ENCODE measurements at places on chromosomes 4 and X.

GRCh38 chrX:30489323-30489722, 88.2 kb downstream of the TASL start:
- DNase-seq, result no peak

DNA sequence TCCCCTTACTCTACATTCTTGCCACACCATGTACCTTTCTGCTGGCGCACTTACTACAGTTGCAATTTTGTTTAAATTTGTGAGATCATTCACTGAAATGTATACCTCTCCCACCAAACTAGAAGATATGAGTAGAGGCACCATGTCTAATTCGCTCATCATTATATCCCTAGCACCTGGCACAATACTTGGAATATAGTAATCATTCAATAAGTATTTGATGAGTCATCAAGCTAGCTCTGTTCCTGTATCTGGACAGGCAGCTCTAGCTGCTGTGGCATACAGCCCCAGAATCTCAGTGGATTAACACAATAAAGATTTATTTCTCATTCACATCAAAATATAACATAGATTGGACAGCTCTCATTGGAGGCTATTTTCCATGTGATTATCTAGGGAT, 245.9 kb downstream of the IDS start:
- DNase-seq, result no peak

DNA sequence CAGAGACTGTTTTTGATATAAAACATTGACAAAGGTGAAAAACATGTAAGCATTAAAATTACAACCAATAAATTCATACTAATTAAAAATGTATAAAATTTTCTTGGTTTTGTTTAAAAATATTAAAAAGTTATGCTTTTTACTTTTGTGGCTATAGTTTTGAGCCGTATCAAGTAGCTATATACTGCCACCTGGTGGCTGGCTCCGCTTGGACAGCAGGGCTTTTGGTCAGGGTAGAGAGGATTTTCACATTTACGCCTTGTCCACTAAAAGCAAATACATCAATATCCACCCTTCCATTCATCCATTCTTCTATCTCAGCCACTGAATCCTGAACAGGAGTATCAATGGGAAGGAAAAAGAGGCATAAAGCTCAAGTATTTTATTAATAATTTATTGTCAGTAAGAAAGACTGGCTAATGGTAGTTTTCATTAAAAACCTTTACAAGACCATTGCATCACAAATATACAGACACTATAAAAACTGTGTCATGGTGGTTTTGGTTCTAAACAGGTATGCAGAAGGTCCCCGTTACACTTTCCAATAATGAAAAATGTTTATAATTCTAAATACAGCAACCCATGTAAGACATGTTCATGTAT, 32.1 kb upstream of the MTNR1A start:
- DNase-seq, result no peak

DNA sequence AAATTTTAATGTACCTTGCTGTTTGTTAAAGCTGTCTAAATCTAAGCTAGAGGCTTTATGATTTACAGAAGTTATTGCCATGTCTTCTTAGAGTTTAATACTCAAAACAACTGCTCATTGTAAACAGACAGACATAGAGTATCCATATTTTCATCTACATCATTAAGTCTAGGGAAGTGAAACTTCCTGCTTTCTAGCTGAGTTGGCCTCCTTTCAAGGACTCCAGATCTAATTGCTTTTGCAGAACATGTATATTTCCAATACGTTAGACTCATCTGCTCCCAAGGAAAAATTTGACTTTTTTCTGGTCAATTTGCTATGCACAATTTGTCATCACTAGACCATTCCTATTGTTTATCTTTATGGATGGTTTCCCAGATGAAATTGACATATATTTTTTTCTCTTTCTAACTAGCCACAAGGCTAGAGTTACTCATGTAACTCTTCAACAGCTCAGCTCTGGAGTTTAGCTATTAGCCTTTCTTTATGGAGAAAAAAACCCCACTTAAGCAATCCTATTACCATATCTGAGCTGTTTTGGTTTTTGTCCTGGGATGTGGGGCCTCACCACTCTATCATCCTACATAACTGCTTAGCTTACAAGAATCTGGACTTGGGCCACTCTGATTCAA, 122.9 kb downstream of the PPA2 start:
- no peak for DNase-seq

DNA sequence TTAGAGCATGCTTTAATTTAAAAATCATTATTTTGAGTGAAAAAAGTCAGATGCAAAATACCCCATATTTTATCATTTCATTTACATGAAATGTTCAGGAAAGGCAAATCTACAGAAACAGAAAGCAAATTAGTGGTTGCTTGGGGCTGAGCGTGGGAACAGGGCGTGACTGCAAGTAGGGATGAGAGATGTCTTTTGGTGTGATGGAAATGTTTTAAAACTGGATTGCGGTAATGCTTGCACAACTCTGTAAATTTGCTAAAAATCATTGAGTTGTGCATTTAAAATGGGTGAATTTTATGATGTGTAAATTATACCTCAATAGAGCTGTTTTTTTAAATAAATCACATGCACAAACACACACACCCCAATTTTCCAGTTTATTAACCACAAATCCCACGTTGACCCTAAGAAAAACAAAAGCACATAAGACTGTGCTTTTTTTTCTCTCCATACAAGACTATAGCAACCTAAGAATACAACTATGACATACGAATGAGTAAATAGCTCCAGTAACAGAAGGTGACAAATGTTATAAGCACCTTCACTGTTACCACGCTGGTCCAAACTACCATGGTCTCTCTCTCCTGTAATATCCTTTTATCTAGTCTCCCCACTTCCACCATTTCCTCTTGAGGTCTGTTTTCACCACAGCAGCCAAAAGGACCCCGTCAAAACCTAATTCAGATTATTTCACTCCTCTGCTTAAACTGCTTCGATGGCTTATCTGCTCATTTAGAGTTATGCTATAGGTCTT, 37.2 kb downstream of the FRMD7 start:
- DNase-seq, result no peak

GRCh38 chr4:40168070-40168469, 28.8 kb upstream of the RHOH start:
- DNase-seq, result no peak

DNA sequence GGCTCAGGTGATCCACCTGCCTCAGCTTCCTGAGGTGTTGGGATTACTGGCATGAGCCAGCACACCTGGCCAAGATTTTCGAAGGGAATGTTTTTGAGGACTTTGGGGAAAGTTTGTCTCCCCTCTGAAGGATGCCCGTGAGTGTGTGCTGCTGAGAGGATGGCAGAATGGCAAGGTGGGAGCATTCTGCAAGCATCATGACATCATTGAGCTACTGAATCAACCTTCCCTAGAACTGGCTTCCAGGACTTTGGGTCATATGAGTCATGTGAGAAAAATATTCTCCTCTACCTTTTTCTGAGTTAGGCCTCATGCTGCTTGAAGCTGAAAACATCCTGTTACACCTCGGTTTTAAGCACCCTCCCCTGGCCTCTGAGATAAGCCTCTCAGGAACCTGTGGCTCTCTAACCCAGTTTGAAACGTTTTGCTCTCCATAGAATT, 31.0 kb downstream of the TMEM131L start:
- no peak for DNase-seq

DNA sequence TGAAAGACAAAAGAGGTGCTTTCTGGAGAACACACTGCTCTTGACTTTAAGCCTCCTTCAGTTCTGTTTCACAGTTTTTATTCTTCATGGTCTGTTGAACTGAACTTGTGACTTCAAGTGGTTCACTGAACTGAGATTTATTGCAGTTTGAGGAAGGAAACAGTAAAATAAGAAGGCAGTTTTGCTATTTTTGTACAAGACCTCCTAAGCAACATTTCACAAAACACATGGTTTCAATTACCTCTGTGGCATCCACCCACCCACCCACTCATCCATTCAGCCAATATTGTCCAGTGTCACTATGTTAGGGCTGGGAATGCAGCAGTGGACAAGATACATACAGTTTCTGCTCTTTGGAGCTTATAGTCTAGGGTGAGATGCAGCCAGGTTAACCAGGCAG, 131.3 kb downstream of the IL1RAPL2 start:
- DNase-seq, result no peak

- no peak for DNase-seq
These were observed 14.2 kb downstream of the SEC24D start for GRCh38 chr4:118821590-118822293.

GRCh38 chr4:24843096-24843495, 47.7 kb downstream of the SOD3 start:
- DNase-seq, result no peak

DNA sequence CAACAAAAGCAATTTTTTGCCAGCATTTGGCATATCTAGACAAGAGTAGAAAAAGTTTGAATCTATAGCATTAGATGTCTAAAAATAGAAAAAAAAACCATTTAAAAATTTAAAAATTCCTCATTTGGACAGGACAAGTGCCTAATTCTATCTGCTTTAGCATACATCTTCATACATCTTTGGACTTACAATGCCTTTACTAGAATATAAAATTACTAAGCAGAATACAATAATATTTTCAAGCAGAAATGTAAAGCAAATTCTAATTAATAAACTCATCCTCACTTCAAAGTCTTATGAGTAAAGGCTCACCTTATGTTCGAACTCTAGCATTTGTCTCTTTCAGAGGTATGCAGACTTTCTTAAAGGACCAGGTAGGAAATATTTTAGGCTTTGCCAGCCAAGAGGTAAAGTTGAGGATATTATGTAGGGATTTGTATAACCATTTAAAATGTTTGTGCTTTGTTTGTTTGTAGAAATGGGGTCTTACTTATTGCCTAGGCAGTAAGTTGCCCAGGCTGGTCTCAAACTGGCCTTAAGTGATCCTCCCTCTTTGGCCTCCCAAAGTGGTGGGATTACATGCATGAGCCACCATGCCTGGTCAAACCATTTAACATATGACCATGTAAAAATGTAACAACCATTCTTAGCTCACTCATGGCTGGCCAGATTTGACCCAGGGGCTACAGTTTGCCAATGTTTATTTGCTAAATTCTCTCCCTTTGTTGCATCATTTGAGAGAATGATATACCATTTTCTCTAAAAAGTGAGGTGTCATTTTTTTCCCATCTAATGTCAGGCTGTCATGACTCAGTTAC, 29.1 kb downstream of the UGDH start:
- DNase-seq, result no peak

DNA sequence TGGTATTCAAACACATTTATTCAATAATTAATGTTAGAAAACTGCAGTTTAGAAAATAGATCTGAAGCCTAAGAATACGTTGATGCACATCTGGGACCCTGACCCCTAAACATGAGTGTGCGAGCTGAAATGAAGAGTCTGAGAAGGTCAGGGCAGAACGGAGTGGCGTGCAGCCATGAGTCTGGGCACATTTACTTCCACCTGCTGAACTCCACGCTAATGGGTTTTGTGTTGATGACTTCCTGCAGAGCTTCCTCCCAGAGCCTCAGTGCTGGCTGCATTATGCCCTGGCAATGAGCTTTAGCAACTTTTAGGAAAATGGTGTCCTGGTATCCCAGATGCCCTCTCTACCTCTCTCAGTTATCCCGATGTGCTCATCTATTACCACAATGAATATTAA, 53.1 kb downstream of the FAM114A1 start:
- DNase-seq, result no peak

GRCh38 chr4:120525106-120525505, 397.4 kb downstream of the PRDM5 start:
- no peak for DNase-seq

DNA sequence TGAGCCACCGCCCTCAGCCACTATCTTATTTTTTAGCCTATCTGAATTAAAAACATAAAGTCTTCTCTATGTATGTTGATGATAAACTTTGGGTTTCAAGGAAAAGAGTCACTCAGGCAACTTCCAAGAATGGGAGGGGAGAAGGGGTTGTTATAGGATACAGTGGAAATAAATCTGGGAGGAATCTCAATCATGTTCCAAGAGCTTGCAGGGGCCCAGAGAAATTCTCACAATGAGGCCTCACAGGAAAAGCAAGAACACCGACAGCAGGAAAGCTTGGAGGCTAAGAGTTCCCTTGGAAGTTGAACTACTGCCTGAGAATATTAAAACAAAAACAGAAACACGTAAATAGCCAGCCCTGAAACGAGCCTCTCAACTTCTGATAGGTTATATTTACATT, 384.6 kb upstream of the IGFBP7 start:
- no peak for DNase-seq

GRCh38 chrX:14927401-14927800, 54.2 kb downstream of the MOSPD2 start:
- DNase-seq, result no peak

- DNase-seq, result no peak
These were observed 15.4 kb upstream of the FAM9C start for GRCh38 chrX:13059637-13060499.

DNA sequence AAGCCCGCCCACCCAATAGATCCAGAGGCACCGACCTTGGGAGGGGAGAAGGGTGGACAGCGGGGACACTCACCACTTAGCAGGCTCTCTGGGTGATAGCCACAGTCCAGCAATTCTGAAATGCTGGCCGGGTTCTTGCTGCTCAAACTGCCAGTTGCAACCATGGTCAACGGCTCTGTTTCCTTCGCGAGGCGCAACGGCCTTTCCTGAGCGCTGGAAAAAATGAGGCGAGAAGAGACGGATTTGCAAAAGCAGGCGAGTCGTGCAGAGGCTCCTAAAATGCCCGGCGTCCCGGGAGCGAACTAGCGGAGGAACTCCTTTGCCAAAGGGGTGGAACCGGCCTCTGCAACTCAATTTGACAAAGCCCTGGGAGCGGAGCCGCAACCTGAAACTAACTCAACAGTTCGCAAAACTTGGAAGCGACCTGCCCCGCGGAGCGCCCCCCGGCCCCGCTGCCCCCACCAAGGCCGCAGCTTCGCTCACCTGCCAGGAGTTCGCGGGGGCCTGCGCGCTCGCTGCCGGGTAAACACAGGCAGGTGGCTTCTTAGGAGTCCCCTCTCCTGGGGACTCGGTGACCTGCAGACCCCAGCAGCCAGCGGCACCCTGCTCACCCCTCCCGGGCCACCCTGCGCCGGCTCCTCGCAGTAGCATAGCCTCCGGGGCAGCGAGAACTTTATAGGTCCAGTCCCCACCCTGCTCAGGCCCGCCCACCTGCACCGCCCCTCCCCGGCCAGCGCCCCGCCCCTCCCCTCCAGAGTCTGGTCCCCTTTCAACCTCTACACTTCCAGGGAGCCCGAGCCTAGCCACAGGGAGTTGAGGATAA, at the start of gene DDIT4L:
Gene DDIT4L (minus strand): TSS at position 649 of the 823 bp plus-strand sequence. CDS start 485 bp downstream, at position 164.
- no peak for DNase-seq

GRCh38 chrX:148610328-148610698, 109.9 kb downstream of the AFF2 start:
- DNase-seq, result no peak

Measured in T-helper 22 cell (primary cell).